Progenitor cell of endocrine pancreas (in vitro differentiated cells): ENCODE measurements at places on chromosomes 3 and 15.

GRCh38 chr3:13548696-13549622 lies at the start of gene FBLN2:
TSS of gene FBLN2 (plus strand) at chr3:13549125. CDS start at chr3:13570356, 21,231 bp downstream.
- DNase-seq: peak; percentile 54

GRCh38 chr3:57545636-57546268 lies 1.6 kb upstream of the DNAH12 start:
- no peak for DNase-seq

DNA sequence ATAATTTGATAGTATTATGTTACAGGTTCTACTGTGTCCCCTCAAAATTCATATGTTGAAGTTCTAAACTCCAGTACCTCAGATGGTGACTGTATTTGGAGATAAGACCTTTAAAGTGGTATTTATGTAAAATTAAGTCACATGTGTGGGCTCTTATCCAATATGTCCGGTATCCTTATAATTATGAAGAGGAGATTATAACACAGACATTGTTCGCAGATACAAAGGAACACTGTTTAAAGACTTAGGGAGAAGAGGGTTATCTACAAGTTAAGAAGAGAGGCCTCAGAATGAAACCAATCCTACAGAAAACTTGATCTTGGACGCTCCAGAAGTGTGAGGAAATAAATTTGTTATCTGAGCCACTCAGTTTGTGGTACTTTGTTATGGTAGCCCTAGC lies 50.9 kb downstream of the DPH6 start:
- no peak for DNase-seq

DNA sequence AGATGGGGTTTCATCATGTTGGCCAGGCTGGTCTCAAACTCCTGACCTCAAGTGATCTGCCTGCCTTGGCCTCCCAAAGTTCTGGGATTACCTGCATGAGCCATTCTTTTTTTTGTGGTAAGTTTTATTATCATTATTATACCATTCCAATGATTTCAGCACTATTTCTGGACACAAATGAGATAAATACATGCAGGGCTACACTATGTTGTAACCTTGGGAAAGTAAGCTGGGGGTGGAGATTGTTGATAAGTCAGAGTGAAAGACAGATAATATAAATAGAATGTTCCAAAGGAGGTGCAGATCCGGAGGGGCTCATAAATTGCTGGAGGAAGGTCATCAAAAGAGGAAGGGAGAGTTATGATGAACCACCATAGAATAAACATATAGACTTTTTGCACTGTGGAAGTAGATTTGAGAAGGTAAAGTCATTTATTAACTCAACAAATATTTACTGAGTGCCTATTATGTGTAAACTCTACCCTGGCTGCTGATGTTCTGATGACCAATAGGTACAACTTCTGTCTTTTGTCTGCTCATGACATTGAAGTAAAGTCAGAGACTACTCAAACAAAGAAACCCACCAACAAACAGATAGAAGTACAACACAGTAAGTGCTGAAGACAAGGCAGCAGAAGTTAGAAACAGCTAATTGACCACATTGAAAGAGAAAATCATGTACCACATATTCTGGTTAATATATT lies 478.9 kb upstream of the GOLIM4 start:
- DNase-seq: no peak

DNA sequence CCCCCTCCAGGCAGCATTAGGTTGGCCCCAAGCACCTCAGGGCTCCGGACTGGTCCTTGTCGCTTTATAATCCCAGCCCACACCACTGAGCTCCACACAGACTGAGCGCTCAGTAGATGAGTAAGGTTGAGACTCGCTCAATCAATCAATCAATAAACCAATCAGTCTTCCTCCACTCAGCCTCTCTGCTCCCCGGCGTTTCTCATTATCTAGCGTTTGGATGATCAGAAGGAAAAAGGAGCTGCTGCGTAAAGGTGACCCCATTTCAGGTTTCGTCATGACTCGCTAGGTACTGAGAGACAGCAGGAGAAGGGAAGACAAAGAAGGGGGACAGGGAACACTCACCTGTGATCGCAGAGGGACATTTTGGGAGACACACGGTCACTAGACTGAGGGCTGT lies 41.2 kb downstream of the ZNF710 start:
- no peak for DNase-seq

- no peak for DNase-seq
These were observed 156.3 kb downstream of the KBTBD8 start for GRCh38 chr3:67154429-67154828.

- DNase-seq: no peak
These were observed 39.0 kb upstream of the AADAC start for GRCh38 chr3:151774910-151775309.

GRCh38 chr3:53145713-53146080 lies 15.3 kb upstream of the PRKCD start:
- DNase-seq: no peak

GRCh38 chr3:106728315-106729098 lies 648.7 kb upstream of the CCDC54 start:
- DNase-seq: no peak

DNA sequence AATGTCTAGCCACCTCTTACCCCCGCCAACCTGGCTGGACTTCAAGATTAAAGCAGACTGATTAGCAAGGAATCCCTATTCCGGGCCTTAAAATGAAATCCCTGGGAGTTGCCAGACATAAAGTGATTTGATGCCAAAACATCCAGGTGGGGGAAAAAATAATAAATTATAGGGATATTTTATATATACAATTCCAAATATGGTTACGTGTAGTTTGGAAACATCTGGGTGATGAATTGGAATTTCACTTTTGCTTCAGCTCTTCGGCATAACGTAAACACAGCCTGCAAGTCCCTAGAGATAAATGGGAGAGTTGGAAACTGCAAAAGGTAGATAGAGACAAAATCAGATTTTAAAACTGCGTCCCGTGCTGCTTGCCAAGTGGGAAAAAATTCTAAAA lies 545.5 kb upstream of the MDFIC2 start:
- no peak for DNase-seq

DNA sequence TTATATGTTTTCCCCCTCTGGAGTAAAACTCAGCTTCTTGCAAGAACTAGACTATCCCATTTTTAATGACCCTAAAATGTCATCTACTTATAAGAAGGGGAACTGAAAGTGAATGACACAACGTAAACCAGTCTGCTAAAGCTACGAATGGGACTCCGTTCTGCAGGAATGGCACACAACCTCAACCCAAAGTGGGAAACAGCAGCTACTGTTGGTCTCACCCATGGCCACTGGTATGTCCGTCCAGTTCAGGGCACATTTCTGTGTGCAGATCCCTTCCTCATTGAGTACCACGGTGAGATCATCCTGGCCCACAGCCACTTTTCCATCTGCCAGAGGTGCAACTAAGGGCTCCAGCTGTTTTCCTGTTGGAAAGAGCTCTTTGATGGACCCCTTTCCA lies 23.8 kb downstream of the VPS39 start:
- DNase-seq: no peak

DNA sequence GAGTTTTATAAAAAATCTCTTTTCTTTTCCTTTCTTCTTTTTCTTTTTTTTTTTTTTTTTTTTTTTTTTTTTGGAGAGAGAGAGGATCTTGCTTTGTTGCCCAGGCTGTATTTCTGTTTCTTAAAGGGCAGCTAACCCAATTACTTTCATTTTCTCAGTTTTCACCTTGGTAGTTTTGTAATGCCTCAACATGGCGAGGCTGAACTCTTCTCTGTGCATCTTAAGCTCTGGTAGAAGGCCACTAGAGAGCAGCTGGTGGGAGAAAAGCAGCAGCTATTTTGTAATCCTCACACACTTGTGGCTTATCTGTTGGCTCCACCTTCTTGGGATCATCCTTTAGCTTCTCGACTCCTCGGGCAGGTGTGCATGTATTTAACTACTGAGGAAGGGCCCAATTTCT lies 152.2 kb upstream of the MEIS2 start:
- no peak for DNase-seq

- peak; percentile 5 for DNase-seq
These were observed 21.0 kb downstream of the PLXNB1 start for GRCh38 chr3:48408823-48409281.

DNA sequence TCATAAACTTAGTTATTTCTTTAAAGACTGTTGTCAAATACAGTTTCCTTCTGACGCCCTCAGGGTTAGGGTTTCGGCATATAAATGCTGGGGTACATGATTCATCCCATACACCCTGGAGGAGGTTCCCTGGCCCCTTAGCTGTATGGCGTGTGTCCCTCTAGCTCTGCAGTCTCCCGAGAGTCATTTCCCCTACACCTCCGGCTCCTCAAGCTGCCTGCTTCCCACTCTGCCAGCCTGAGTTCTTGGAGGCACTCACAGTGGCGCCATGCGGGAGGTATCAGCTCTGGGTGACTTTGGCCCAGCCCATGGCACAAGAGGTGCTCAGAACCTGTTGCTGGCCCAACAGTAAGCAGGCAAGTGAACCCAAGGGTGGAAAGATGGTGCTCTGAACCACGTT lies 70.2 kb upstream of the TRPM1 start:
- no peak for DNase-seq

- no peak for DNase-seq
These were observed 91.5 kb upstream of the ARRDC4 start for GRCh38 chr15:97868981-97869380.

DNA sequence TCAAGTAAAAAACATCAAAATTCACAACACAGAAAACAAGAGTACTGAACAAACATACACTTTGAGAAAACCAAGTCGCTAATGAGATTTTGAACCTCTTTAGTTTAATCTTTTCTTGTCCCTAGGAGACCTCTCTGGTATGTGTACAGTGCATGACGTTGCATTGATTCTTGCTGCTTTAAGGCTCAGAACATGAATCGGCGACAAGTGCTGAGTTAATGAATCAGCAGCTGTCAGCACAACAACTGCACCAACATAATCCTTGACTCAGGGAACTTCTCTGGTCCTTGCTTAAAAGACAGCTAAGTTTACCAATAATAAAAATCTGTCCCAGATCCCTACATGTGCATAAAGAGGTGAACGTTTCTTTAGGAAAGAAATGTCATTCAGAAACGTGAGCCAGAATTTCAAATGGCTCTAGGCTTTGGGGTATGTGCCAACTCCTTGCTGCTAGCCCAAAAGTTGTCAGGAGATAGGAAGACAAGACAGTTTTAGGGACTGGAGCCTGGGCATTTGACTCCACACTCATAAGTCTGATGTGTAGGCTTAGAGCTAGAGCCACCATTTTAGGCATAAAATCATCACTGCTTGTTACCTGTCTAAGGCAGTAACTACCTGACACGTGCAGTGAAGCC lies 86.9 kb downstream of the IL5RA start:
- no peak for DNase-seq

DNA sequence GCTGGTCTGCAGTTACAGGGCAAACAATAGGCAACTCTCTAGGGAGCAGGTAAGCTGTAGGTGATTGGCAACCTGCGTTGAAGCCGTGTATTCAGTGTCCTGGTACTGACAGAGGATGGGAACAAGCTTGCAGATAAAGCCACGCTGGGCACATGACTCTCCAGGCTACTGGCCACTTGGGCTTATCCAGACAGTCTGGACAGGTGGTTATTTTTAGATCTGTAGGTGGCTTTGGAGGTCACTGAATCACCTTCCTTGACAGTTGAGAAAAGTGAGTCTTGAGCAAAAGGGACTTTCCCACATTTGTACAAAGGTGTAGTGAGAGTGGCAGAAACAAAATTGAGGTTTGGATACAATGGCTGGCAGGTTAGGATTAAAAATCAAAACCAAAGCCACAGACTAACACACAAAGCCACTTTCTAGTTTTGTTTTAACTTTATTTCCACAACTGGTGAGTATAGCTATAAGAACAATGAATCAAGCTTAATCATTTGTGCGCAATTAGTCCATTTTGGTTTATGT lies 22.3 kb upstream of the IL1RAP start:
- no peak for DNase-seq

- no peak for DNase-seq
These were observed 27.2 kb downstream of the MAP2K5 start for GRCh38 chr15:67569668-67570067.

- no peak for DNase-seq
These were observed 1165.1 kb downstream of the ROBO2 start for GRCh38 chr3:78204977-78205376.

DNA sequence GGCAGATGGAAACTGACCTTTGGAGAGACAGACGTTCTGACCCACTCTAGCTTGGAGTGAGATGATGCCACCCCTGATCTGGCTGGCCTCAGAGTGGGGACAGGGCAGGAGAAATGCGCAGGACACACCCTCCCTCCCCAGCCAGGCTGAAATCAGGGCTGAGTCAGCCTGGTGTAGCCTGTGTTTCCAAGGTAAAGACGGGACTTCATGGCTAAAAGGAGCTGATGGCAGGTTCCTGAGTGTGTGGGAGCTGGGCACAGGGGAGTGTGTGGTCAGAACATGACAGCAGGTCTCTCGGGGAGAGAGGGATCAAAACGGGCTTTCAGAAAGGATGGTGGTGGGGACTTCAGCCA lies 14.6 kb upstream of the POLG start:
- no peak for DNase-seq

DNA sequence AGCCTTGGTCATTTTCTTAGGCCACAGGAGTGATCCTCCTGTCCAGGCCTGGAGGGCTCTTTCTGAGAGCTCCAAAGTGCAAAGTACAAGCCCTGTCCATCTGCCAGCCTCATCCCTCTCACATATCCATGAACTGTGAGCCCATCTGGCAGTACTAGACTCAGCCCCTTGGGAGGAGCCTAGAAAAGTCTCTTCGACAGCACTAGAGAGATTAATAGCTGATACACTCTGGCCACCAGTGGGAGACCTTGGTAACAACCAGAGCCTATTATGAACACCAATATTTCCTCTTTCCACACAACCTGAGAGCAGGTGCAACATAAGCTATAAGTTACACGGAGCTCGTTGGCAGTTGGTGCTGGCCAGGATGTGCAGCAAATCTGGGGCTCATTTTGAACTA lies 59.5 kb upstream of the DCLK3 start:
- no peak for DNase-seq

- DNase-seq: no peak
These were observed 53.2 kb downstream of the LIPC start for GRCh38 chr15:58484791-58485600.

- DNase-seq: peak; percentile 78
These were observed 448 bp downstream of the PLXNB1 start for GRCh38 chr3:48429317-48429959.

- no peak for DNase-seq
These were observed 7.0 kb upstream of the GNAT1 start for GRCh38 chr3:50184242-50184978.

- no peak for DNase-seq
These were observed 6.3 kb downstream of the MAN2C1 start for GRCh38 chr15:75361989-75362641.

DNA sequence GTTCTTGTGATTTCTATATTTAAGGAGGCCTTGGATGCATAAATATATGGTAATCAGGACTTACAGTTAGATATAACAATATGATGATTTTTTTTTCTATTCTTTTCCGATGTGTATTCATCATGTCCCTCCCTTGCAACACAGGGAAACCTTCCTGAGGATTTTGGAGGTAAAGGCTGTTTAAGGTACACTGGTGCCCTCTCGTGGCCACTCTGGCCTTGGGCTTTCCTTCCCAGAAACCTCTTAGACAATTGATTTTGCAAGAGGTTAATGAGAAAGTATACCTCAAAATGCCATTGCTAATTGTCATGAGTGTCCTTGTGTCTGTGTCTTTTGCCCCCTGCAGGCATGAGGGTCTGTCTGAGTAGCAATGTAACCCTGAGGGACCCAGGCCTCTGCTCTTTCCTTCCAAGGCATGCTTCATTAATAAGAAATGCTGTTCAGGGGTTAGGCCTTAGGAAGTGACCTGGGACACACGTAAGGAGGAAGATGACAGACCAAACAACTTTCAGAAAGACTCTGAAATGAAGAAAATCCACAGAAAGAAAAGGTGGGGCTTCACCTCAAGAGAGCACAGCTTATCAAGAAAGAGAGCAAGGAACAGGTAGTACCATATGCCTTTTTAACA lies 70.3 kb upstream of the PPP2R3A start:
- peak; percentile 59 for DNase-seq
